T-helper 22 cell (primary cell): ENCODE measurements at places on chromosomes 12 and 14.

DNA sequence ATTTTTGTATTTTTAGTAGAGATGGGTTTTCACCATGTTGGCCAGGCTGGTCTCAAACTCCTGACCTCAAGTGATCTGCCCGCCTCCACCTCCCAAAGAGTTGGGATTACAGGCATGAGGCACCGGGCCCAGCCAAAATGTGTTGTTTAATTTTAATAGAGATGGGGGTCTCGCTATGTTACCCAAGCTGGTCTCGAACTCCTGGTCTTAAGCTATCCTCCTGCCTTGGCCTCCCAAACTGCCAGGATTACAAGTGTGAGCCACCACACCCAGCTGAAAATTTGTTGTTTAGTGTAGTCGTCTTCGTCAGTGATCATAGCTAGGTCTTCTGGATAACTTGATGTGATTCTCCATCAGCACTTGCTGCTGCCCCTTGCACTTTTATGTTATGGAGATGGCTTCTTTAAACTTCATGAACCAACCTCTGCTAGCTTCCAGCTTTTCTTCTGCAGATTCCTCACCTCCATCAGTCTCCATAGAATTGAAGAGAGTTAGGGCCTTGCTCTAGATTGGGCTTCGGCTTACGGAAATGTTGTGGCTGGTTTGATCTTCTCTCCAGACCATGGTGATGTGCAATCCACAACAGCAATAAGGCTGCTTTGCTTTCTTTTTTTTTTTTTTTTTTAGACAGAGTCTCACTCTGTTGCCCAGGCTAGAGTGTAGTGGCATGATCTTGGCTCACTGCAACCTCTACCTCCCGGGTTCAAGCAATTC, 13.0 kb downstream of the ISCU start:
- DNase-seq: no peak

- DNase-seq: peak; percentile 61
These were observed 129.3 kb upstream of the SSTR1 start for GRCh38 chr14:38078393-38078792.

- no peak for DNase-seq
These were observed 9.5 kb upstream of the MEG3 start for GRCh38 chr14:100816286-100816949.

GRCh38 chr12:25130741-25131188, 64.2 kb downstream of the DNAI7 start:
- DNase-seq: no peak

DNA sequence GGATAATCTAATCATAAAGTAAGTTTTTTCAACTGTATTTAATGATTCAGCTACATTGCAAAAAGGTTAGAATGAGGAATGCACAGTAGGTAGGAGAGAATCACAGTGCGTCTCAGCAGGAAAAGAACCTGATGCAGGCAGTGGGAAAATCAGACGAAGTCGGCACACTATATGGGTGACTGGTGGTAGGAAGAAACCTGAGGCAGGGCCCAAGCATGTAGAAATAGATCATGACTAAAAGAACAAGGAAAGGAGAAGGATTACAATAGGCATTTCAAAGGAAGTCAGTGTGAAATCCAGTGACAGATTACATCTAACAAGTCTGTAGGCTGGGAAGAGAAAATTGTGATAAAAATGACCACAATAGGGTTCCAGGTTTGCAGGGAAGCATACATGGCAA, 267.0 kb downstream of the MED13L start:
- no peak for DNase-seq

DNA sequence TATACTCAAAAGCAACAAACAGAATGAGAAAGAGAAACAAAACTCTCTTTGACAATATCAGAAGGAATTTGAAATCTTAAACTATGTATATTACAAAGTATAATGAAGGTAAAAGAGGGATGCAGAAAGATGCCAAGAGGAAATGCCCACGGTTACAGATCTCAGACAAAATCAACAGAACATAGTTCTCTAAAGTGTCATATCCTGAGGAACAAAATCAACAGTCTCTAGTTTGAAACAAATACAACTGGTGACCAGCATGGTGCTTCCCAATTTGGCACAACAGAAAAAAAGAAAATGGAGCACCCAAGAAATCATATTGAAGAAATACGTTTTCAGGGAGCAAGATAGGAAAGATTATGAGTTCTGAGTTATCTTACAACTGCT, 116.5 kb downstream of the METTL25 start:
- no peak for DNase-seq

- DNase-seq: no peak
These were observed 159.4 kb downstream of the SPTSSA start for GRCh38 chr14:34302654-34303053.
